ENCODE measurements at places on chromosomes 16 and 17.

- DNase-seq = no peak
These were observed 6.7 kb downstream of the RPUSD1 start for GRCh38 chr16:781346-782010.

- no peak for DNase-seq
These were observed 2.4 kb upstream of the RIPOR1 start for GRCh38 chr16:67526149-67526791.

GRCh38 chr16:80085606-80086005 is 455.2 kb upstream of the DYNLRB2 start:
- DNase-seq = no peak

DNA sequence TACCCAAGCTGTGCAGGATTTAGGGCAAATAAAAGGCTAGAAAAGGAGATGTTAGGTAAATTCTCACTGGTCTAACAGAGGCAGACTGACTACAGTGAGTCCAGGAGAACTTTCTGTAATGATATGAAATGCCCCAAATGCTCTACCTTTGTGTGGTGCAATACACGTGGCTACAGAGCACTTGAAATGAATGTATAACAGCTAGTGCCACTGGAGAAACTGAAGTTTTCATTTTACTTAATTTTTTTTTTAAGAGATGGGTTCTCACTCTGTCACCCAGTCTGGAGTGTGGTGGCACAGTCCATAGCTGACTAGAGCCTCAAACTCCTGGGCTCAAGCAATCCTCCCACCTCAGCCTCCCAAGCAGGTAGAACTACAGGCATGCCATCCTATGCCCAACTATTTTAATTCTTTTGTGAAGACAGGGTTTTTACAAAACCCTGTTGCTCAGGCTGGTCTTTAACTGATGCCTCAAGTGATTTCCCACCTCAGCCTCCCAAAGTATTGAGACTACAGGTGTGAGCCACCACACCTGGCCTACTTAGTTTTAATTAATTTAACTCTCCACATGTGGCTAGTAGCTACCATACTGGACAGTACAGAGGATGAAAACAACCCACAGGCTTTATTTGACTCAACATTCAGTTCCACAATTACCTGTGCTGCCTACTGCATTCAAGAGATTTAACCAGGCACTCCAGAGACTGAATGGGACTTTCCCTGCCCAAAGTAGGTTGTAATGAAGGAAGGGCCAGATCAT is 84.8 kb upstream of the PLEKHM1 start:
- no peak for DNase-seq

- no peak for DNase-seq
These were observed 3.3 kb upstream of the PRSS33 start for GRCh38 chr16:2790631-2791030.

- no peak for DNase-seq
These were observed 109.7 kb downstream of the C16orf95 start for GRCh38 chr16:87207509-87207908.

- no peak for DNase-seq
These were observed 1.9 kb downstream of the HS3ST2 start for GRCh38 chr16:22815863-22816262.

Measured in stimulated activated CD4-positive, alpha-beta T cell treated with anti-CD3 and anti-CD28 coated beads, TNF-alpha, amount 100 ng/mL, for 1 hour (primary cell).